ENCODE measurements at places on chromosomes 1 and 21.

GRCh38 chr1:94843430-94843829 is 23.3 kb downstream of the SLC44A3 start:
- no peak for DNase-seq

DNA sequence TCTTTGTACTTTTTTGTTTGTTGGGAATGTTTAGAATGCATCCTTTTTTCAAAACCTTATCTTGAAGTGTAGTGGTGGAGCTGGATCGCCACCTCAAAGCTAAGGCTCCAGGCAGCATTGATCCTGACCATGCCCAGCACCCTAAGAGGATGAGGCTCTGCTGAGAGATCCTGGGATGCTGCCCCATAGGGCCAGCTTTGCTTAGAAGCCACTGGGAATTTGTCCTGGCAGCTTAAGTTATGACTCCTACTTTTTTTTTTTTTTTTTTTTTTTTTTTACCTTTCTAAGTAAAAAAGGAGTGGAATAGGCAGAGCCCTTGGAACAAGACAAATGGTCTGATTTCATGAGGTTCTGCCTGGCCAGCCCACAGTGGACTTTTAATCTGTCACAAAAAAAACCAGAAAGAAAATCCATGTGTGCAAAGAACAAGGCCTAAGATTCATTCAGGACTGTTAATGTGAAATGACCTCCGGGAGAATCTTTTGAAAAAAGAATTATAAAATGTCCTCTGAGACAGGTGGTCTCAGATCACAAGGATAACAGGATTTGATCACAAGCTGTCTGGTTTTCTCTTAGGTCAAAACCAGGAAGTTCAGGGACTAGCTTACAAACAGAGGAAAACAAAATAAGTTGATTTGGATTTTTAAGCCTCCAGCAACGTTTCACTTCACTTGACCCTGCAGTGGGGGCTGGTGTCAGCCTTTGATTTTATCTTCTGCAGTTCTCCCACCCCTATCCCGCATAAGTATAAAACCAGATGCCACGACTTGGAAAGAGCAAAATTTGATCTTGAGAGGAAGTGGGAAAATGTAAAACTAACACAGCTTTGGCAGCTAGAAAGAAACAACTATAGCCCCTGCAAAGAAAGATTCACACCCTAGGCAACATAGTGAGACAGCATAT is 25.9 kb upstream of the RAP1A start:
- DNase-seq, result no peak

DNA sequence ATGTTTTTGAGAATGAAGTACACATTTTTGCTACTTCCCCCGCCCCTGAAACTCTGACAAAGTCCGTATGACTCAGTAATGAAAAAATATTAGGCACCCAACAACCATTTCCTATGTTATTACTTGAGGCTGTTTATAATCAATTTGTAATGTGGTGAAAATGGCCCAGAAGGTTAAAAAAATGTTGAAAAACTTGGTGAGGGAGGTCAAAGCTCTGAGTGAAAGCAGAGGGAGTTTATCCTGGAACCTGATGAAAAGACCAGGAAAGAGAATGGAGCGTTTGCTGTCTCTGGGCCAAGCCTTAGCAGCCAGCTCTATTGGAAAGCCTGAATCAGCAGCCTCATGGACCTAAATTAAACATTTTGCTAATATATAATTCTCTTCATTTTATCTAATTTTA is 367.7 kb upstream of the NEGR1 start:
- peak; percentile 0 for DNase-seq

DNA sequence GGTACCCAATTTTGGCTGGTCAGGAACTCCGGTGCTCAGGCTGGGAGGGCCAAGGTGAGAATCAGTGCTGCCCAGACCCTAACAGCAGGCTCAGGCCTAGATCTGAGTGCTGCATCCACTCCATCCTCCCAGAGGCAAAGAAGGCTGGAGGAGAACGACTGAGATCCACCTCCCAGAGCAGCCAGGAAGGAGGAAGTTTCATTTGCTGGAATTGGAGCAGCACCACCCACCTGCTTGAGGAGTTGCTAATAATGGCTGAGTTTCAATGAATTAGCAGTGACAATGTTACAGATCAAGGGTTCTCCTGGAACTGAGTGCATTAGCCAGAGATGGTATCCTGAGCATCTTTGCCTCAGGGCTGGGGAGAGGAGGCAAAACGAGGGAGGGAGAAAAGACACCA is 46.7 kb upstream of the KLHDC7A start:
- no peak for DNase-seq

- DNase-seq, result peak; percentile 22
Observed at GRCh38 chr21:26844258-26845065, 747 bp downstream of the ADAMTS1 start.

GRCh38 chr1:237873487-237874211 is 17.1 kb downstream of the ZP4 start:
- DNase-seq, result peak; percentile 64

- DNase-seq, result peak; percentile 34
Observed at GRCh38 chr1:15700508-15700907, 16.4 kb downstream of the PLEKHM2 start.

DNA sequence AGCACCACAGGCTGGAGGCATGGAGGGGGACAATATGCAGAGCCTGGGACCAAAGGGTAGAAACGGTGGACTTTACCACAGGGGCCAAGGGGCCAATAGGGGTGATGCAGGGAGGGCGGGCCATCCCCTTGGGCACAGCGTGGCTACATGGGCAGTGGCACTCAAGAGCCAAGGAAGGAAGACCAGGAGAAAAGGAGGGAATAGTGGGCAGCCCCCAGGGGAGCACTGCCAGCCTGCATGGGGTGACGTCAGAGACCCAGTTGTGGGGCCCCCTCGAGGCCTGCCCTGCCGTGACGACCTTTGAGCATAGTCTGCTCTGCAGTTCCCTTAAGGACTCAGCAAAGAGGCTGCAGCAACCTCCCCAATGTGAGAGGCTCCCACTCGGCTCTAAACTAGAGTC is 95.5 kb upstream of the TMPRSS2 start:
- no peak for DNase-seq

DNA sequence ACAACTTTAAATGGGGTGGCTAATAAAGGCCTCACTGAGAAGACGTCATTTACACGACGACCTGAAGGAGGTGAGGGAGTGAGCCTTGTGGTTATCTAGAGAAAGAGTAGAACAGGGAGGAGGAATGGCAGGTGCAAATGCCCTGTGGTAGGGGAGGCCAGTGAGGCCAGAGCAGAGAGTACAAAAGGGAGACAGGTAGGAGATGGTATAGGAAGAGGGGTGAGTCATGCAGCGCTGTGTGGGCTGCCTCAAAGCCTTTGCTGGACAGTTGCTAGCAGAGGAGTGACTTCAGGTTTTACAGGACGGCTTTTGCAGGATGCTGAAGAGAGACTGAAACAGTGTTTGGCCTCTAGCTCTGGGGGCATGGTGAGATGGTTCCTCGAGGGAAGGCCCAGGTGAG is 116.0 kb downstream of the IER5 start:
- DNase-seq, result no peak

- peak; percentile 51 for DNase-seq
Observed at GRCh38 chr1:85438353-85438752, 26.6 kb downstream of the DDAH1 start.

GRCh38 chr1:157776971-157777391 is at the start of gene FCRL2:
Gene FCRL2, minus strand, starts transcription at chr1:157777132. Its CDS starts 59 bp downstream, at chr1:157777073.
- DNase-seq, result no peak

DNA sequence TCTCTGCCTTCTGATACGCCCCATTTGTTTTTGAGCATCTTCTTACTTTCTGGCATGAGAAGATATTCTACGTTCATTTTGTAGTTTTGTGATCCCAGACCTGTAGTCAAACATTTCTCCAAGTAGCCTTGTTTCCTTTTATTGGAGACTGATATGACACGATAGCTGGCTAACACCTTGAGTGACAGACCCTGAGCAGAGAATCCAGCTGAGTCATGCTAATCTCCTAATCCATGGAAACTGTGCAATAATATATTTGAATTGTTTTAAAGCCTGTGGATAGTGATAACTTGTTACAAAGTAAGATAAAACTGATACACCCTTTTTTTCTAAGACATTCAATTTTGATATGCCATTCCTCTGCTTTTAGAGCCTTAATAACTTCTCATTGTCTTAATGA is 1.2 kb upstream of the IFI44L start:
- no peak for DNase-seq

GRCh38 chr1:159872891-159873290 is 10.4 kb upstream of the VSIG8 start:
- no peak for DNase-seq

GRCh38 chr1:229159668-229160544 is 111.0 kb upstream of the RAB4A start:
- DNase-seq, result no peak

All from IMR-90 (cell line).